Type B pancreatic cell (in vitro differentiated cells): ENCODE measurements at places on chromosomes 6 and 20. TPM values are rescaled to one million over a fixed set of nuclear protein-coding genes. Genes with fewer than 3 reads are reported as not detected.

DNA sequence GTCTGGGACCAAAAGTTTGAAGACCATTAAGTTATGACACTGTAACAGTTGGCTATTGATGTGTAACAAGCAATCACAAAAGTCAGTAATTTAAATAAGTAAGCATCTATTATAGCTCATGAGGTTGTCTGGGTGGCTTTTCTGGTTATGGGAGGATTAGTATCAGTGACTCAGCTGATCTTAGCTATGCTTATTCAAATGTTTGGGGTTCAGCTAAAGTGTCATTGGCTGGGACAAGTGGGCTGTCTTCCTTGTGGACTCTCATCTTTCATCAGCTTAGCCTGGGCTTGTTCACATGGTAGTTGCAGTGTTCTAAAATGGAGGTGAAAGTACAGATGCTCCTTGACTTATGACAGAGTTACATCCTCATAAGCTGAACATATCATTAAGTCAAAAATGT is 74.6 kb upstream of the LAMP5 start:
- no peak overlapping the region for H3K27ac ChIP-seq
- H3K4me1 ChIP-seq, result no peaks in the 10 kb centered on the region
- peaks cover 46% of the 10 kb centered on the region for H3K36me3 ChIP-seq
- DNase-seq, result no peak
- H3K4me3 ChIP-seq, result no peak overlapping the region
- H3K27me3 ChIP-seq, result no peaks in the 10 kb centered on the region

DNA sequence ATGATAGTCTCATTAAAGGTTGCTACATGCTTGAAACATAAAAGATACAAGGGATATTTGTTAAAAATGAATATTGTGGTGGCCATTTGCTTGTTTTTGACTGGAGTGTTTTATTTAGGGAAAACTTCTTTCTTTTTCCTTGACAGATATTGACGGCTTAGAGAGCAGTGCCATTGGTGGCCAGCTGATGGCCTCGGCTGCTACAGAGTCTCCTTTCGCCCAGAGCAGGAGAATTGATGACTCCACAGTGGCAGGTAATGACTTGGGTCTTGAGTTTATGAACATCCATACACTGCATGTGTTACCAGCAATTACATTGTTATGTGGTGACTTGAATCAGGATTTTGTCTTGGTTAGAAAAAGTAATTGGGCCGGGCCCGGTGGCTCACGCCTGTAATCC is 67.5 kb upstream of the PBOV1 start:
- DNase-seq, result no peak
- no peak overlapping the region for H3K27ac ChIP-seq

DNA sequence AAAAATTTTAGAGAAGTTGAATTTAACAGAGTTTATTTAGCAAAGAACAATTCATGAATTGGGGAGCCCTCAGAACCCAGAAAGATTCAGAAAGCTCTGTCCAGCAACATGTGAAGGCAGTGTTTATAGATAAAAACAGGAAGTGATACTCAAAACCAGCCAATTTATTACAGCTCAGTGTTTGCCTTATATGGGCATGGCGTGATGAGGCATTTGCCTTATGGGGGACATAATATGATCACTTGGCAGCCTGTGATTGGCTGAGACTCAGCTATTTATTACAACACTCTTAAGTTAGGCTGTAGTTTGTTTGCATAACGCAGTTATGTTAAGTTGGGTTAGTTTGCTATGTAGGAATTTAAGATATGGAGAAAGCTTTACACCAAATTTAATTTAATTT is 11.5 kb downstream of the HLA-DPA1 start:
- H3K4me3 ChIP-seq, result no peak overlapping the region
- H3K27me3 ChIP-seq, result peaks cover 24% of the 10 kb centered on the region
- no peaks in the 10 kb centered on the region for H3K36me3 ChIP-seq
- H3K27ac ChIP-seq, result no peak overlapping the region
- no peak for DNase-seq

DNA sequence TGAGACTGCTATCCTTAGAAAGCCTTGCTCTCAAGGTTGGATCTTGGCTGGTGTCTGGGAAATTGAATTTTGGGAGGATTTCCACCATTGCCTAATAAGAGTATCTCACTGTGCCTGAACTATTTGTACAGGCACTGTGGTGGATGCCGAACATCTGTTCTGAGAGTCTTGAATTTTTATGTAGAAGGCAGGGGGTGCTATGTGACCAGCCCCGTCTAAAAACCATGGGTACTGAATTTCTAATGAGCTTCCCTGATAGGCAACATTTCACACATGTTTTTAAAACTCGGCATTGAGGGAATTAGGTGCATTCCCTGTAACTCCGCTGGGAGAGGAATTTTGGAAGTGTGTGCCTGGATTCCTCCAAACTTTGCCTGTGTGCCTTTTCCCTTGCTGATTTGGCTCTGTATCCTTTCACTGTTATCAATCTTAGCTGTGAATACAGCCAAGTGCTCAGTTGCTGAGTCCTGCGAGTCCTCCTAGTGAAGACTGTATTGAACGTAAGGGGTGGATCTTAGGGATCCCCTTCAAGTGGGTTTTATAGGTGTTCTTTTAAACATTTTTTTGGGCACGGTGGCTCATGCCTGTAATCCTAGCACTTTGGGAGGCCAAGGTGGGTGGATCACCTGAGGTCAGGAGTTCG is 27.6 kb upstream of the SCAF8 start:
- peaks cover 4% of the 10 kb centered on the region for H3K27me3 ChIP-seq
- DNase-seq, result no peak
- H3K4me1 ChIP-seq, result no peaks in the 10 kb centered on the region
- H3K27ac ChIP-seq, result no peak overlapping the region
- no peak overlapping the region for H3K4me3 ChIP-seq

- peaks cover 20% of the 10 kb centered on the region for H3K4me1 ChIP-seq
- peaks cover 3% of the 10 kb centered on the region for H3K27me3 ChIP-seq
- no peak overlapping the region for H3K27ac ChIP-seq
- H3K4me3 ChIP-seq, result no peak overlapping the region
Observed at GRCh38 chr6:125526007-125526720, 223.3 kb upstream of the HEY2 start.

GRCh38 chr6:158999154-158999665 is 792 bp downstream of the RSPH3 start:
- peaks cover 17% of the 10 kb centered on the region for H3K4me1 ChIP-seq
- H3K27me3 ChIP-seq, result no peaks in the 10 kb centered on the region
- H3K4me3 ChIP-seq, result peak overlapping the region; percentile 99
- H3K27ac ChIP-seq, result peak overlapping the region; percentile 99

Gene RCAN2
- total RNA-seq, result 4.6 and 6.9 TPM in 2 replicates

Gene SLCO4A1
- total RNA-seq, result 2.6 and 5.3 TPM in 2 replicates

Gene LGSN
- total RNA-seq, result 0.10 TPM in 1 of 2 replicates, not detected in the other

Gene BIRC7
- total RNA-seq, result 1.2 TPM in 1 of 2 replicates, not detected in the other
